MCF 10A (cell line): ENCODE measurements at places on chromosomes 2 and 18.

DNA sequence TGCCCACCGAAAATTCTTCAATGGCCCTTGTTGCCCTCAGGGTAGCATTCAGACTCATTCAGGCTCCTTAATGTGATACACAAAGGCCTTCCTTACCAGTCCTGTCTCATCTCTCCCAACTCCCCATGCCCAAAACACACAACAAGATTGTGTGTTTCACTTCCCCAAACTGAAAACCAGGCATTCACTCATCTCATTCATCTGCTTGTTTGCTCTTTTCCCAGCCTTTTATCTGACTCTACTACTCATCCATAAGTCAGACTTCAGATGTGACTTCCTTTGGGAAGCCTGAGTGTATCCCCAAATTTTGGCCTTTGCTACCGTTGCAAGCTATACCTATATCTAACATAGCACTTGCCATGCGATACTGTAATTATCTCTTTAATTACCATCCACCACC lies 9.7 kb upstream of the SLC39A10 start:
- DNase-seq = no peak

- no peak for DNase-seq
Measured at GRCh38 chr18:63098018-63098981, 221.3 kb downstream of the BCL2 start.

DNA sequence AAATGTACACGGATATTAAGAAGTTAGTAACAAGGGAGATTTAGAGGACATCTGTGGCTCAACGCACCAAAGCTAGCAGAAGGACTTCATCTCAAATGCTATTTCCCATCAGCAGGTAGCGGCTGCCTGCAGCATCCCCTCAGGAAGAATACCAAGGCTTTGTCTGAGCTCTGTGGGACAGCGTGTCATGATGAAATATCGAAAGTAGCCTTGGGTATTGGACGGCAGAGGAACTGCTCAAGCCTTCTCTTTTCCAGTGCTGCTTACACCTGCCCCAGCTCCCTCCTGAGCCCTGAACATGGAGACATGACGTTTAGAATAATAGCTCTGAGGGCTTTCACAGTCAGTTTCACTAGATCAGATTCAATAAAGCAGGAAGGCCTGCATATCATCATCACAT lies 241.6 kb downstream of the SUCLG1 start:
- no peak for DNase-seq

- DNase-seq = no peak
Measured at GRCh38 chr2:1170241-1170640, 219.6 kb downstream of the SNTG2 start.

GRCh38 chr2:24206242-24206641 lies 31.4 kb downstream of the FAM228A start:
- no peak for DNase-seq

GRCh38 chr2:234630801-234631261 lies 133.9 kb upstream of the ARL4C start:
- DNase-seq = peak; percentile 14

GRCh38 chr18:62323483-62324180 lies 1.5 kb upstream of the TNFRSF11A start:
- no peak for DNase-seq

GRCh38 chr2:188381614-188382013 lies 89.9 kb downstream of the GULP1 start:
- DNase-seq = peak; percentile 55

- peak; percentile 89 for DNase-seq
Measured at GRCh38 chr2:7773362-7774360, 856.4 kb downstream of the RNF144A start.

DNA sequence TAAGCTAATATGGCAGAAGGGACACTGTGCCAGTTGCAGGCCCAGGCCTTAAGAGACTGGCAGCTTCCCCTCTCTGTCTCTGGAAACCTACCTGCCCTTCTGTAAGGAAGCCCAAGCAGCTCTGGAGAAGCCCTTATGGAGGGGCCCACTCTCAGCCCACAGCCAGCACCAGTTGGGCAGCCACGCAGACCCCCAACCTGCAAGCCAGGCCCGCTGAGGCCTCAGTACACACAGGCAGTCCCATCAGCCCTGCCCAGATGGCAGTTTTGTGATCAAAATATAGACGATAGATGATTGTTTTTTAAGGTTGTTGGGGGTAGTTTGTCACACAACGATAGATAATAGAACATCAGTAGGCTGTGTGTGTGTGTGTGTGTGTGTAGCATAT lies 36.8 kb upstream of the ALPP start:
- no peak for DNase-seq
